Lower lobe of right lung (tissue), 2 donors: ENCODE measurements at places on chromosomes 3 and 15. TPM values are rescaled to one million over a fixed set of nuclear protein-coding genes. Genes with fewer than 3 reads are reported as not detected.

Gene CYP8B1
- not detected for total RNA-seq

Gene EIF2B5
- total RNA-seq = 41.9 TPM

Gene TMEM62
- 26.2 TPM for total RNA-seq

Gene CCR4
- total RNA-seq = 0.92 TPM

Gene PRR20G
- total RNA-seq = not detected

Gene WDR72
- total RNA-seq = 1.5 TPM

Gene CFAP91
- 9.0 TPM for total RNA-seq

Gene CYP1A2
- not detected for total RNA-seq

Gene TAMM41
- 14.9 TPM for total RNA-seq

Gene BCL6
- 123 TPM for total RNA-seq

Gene ASB14
- 0.50 TPM for total RNA-seq

Gene GRK7
- not detected for total RNA-seq

Gene ISY1
- total RNA-seq = 31.0 TPM

Gene PLA2G4F
- 99.0 TPM for total RNA-seq

Gene SAMMSON
- total RNA-seq = not detected

Gene GTPBP8
- total RNA-seq = 14.4 TPM

Gene PPP1R14D
- 0.53 TPM for total RNA-seq

Gene EFCC1
- 12.1 TPM for total RNA-seq

Gene CDC25A
- total RNA-seq = 0.83 TPM

Gene SPESP1
- 2.0 TPM for total RNA-seq

Gene KLF15
- total RNA-seq = 40.1 TPM

Gene CHRM5
- total RNA-seq = not detected

Gene PLXND1
- total RNA-seq = 233 TPM

Gene PP2D1
- not detected for total RNA-seq

Gene NR2E3
- not detected for total RNA-seq

Gene SCN11A
- 0.27 TPM for total RNA-seq

Gene WNT5A
- total RNA-seq = 27.2 TPM

Gene AHSG
- not detected for total RNA-seq

Gene ZPLD1
- not detected for total RNA-seq

Gene ARPC4
- 170 TPM for total RNA-seq

Gene CLRN1
- total RNA-seq = not detected

Gene AADAC
- total RNA-seq = 5.6 TPM

Gene SEC22C
- total RNA-seq = 51.3 TPM

Gene CHRFAM7A
- total RNA-seq = 9.6 TPM

Gene PHLDB2
- total RNA-seq = 33.6 TPM

Gene SCAANT1
- not detected for total RNA-seq

Gene SERINC4
- not detected for total RNA-seq
